ENCODE measurements at places on chromosomes 2 and 18.

DNA sequence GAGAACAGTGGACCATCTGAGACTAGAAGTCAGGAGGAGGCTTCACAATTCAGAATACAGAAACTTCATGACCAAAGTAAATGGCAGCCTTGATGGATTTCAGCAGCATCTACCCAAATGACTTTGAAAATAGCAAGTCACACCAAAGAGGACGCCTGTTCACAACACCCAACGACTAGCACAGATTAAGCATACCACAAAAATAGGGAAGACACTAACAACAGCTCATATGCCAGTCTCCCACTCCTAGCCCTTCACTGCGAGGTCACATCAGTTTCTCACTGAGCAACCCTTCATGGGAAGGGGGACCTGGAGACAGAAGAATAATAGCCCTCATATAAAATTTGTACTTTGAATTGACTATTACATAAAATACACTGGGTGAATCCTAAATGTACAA lies 228.4 kb upstream of the SLC39A10 start:
- DNase-seq: no peak

- DNase-seq: no peak
Observed at GRCh38 chr2:11820650-11821049, 74.2 kb downstream of the LPIN1 start.

- DNase-seq: no peak
Observed at GRCh38 chr2:70496819-70497218, 56.8 kb downstream of the TGFA start.

DNA sequence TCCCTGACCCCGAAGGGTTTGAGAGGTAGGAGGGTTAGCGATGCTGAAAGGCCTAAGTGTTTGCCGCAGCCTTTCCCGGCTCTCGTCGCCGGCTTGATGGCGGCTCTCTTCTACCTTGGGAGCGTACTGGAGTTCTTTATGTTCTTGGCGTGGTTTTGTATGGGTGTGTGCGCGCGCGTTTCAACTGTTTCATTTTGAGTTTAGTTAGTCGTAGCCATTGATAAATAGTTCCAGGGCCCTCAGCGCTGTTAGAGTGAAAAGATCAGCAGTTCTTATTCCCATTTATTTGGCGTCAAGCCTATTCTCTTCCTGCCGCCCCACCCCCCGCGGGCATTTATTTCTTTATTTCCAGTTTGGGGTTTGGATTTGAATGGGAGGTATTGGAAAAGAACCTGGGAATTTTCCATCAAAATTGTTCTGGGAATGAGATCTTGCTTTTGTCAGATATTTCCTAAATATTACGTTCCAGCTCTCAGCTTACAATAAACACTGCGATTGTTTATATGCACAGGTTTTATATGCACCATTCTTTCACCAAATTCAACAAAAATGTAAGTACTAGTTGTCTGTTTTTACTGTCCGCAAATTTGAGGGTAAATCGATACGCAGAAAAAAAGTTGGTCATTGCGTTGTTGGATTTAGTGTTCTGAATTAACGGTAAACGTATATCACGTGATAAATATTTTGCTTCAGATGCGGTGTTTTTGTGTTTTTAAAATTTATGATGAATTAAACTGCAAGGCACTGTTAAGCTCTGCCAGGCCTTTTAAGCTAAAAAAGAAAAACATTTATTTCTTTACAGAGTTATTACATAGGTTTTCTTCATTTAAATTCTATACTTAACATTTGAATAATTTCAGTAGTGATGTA lies 954 bp downstream of the CCNT2 start:
- DNase-seq: no peak

GRCh38 chr2:189542145-189542882 lies 38.3 kb downstream of the SLC40A1 start:
- no peak for DNase-seq
